Substantia nigra (tissue), 51 donors: ENCODE measurements at places on chromosomes 3 and 15.
A peak's percentile ranks its signal among the peaks of the same experiment; 100 is the strongest.

GRCh38 chr15:58159827-58160386 is 21.7 kb downstream of the AQP9 start:
- no peak for DNase-seq

DNA sequence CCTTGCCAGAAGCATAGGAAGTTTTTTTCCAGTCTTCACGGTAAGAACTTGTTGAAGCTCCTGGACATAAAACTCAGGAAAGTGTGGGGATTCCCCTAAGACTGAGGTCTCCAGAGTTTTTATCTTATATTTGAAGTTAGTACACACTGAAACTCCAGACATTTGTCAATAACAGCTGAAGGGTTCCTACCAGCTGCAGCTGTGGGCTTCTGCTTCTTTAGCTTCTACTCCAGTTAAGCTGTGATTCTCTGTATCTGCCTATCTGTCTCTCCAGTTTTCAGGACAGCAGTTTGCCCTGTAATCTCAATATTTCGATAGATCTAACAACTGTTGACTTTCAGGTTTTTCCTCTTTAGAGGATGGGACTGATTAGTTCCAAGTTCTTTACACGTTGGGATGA is 966.0 kb upstream of the SEMA6D start:
- no peak for DNase-seq

DNA sequence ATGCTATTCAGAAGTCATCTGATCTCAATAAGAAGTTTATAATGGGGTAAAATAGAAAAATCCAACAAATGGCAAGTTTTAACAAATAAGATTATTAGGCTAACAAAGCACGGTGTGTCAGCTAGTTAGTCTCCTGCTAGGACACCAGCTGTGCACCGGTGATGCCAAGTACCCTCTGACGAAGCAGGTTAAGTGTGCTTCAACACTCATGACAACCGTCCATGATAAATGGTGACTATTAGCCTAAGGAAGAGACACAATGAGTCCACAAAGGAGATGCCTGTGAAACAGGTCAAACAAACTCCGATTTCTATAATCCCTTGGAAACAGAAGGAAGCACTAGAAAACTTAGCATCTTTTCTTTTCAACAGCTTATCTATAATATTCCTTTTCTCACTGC is 36.5 kb downstream of the ATP13A3 start:
- DNase-seq: no peak

GRCh38 chr15:86316726-86317383 is 237.2 kb downstream of the AGBL1 start:
- DNase-seq: no peak

DNA sequence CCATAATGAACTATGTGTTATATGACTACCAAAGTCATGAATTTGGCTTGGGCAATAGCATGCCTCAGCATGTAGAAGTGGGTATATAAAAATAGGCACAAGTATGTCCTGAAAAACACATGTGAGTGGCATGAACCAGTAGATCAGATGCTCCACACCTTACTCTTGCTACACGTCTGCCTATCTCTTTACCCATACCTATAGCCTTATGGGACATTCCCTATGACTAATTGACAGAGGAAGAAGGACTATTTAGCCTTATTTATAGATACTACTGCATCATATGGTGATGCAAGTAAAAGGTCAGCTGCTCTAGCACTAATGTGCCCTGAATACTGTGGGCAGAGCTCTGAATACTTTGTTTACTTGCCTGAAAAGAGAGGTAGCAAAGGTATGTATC is 81.0 kb upstream of the ZPLD1 start:
- DNase-seq: no peak

- no peak for DNase-seq
Observed at GRCh38 chr3:55604402-55604801, 117.3 kb upstream of the WNT5A start.

GRCh38 chr15:80072285-80072994 is 13.0 kb downstream of the ZFAND6 start:
- DNase-seq: no peak

GRCh38 chr3:171838218-171838720 is 4.9 kb upstream of the TMEM212 start:
- peak; percentile 24 for DNase-seq

DNA sequence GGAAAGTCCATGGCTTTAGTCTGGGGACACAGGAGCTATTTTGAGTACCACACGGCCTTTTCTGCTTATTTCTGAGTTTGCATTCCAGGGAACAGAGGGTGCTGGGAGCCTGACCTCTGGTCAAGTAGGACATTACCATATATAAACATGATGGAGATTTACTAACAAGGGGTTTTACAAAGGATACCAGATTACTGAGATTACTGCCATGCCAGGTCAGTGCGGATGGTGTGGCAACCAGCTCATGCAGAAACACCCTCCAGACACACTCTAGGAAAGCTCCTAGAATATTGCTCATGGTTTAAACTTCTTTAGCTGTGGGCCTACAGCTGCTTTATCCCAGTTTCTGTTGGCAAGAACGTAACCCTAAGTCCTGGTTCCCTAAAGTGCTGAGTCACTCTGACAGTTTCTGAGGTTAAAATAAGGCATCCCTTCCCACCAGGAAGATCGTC is 54.3 kb upstream of the AGTR1 start:
- no peak for DNase-seq
